Activated CD4-positive, alpha-beta T cell treated with anti-CD3 and anti-CD28 coated beads, Interleukin-2, amount 10 ng/mL, durations not matched to agents 7 days and 5 days (primary cell): ENCODE measurements at places on chromosomes 3 and 15.

GRCh38 chr3:58044691-58045483 is 36.7 kb downstream of the FLNB start:
- DNase-seq: no peak

DNA sequence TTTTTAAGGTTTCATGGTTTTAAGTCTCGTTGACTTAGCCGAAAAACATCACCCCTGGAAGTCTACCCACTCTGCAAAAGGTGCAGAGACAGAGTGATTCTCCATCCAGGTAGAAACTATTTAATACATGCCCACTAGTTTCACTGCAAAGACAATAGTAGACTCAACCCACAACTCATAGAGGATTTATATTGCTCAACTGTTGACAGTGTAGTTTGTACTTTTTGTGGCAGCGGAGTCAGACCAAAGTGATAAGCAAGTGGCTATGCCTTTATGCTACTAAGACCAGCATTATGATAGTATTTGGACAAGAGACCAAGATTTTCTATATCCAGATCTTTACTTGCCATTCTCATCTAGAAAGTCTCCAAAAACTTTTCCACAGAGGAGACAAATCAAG is 98.8 kb upstream of the ZBTB20 start:
- DNase-seq: no peak

DNA sequence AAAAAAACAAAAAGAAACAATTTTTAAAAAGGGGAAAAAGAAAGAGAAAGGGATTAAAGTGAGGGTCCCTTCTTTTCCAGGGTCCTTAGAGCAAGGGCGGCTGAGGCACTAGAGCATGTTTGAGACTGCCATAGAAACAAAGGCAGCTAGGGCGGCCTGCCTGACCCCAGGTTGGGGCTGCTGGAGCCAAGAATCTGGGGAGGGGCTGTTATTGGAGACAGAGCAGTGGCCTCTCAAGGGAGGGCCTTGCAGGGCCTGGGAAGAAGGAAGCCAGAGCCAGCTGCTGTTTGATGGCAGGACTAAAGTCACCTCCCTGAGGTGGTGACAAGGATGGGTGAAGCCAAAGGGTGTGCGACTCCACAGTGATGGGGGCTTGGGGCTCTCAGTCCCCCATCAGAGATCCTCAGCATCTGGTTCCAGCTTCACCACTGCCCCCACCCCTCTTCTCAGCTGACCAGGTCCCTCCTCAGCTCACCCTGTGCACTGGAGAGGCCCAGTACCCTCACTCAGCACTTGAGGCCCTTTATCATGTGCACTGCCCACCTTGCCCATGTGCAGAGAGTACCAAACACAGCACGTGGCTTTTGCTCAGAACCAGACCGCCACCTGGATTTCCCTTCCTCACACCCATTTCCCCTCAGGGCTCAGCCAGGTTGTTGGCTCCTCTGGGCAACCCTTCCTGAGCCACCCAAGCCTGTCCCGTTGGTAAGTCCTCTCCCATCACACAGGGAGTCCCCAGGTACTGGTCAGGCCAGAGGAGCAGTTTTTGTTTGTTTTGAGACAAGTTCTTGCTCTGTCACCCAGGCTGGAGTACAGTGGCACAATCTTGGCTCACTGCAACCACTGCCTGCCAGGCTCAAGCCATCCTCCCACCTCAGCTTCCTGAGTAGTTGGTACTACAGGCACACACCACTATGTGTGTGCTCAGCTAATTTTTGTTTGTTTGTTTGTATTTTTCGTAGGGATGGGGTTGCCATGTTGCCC is 1.7 kb downstream of the TMEM89 start:
- no peak for DNase-seq

GRCh38 chr3:65548848-65549625 is 489.7 kb downstream of the MAGI1 start:
- DNase-seq: no peak

DNA sequence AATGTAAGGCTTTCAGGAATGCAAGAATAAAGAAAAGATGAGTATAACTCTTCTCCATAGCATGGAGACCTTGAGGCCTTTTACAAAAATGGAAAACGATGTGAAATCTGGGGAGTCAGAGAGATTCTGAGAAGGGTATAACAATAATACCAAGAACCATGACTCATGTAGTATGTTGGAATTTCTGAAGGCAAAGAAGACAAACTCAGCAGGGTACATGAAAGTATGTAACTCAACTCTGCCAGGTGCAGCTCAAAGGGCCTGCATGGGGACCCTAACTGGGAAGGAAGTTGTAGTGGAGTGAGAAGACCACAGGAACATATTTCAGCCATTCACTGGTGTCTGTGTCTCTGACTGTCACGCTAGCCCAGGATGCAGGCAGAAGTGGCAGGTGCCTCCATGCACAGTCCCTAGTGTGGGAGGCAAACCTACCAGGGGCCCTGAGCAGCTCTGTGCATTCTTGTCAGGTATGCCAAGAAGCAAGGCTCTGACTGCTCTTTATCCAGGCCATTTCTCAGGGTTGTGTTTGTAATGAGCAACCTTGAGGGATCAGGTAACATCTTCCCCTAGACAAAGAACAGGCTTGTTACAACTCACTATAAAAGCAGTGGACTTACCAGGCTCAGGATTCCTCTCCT is 57.2 kb downstream of the GPR156 start:
- no peak for DNase-seq

DNA sequence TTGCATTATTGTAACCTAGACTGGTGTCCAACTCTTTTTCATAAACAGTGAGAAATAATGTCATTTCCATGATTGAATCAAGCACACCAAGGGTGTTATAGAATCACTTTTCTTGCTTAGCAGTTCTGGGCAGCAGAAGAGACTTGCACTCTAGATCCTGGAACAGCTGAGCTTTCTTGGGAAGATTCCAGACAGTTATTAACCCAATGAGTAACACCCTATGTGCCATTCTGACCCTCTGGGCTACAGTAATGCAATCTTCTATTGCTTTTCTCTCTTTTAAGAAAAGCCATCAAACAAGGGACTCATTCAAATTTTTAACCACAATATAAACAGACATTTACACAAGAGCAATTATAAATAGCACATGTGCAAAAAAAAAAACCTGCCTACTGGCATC is 39.3 kb upstream of the USP3 start:
- no peak for DNase-seq

DNA sequence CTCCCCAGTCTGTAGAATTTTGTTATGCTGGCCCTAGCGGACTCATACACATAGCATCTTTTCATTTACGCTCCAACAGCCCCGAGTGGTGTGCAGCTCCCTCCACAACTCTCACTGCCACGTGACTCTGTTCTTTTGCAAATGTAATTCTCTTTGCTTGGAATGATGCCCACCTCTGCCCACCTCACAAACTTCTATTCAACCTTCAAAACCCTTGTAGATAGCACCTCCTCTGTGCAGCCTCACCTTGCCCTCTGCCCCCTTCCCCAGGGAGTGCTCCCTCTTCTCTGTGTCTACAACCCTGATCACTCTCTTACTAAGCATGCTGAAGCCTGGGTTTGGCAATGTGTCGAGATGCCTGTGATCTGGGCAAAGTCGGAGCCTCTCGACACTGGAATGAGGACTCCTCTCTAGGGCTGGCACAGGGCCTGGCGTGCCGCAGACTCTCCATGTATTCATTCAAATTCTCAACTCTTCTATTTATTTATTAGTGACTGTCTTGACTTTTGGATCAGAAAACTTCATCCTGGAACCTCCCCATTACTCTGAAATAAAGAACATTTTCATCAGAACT is 73.5 kb downstream of the MGLL start:
- no peak for DNase-seq
